ENCODE measurements at places on chromosomes 16 and 17.

DNA sequence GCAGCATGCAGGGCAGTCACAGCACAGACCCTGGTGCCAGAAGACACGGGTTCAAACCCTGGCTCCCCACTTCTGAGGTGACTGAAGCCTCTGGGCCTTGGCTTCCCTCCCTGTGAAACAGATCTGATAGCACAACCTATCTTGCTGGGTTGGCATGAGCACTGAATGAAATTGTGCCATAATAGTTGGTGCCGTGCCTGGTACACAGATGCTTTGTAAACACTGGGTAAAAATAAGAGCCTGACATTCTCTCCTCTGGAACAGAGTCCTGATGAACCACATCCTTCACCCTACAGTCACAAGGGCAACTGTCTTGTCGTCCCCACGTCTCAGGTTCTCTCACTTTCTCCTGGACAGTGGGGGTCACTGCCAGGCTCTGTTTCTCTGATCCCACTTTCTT lies 35.7 kb downstream of the NOS2 start:
- DNase-seq = no peak

GRCh38 chr17:59745040-59745439 lies 37.6 kb downstream of the VMP1 start:
- no peak for DNase-seq

- peak; percentile 38 for DNase-seq
Measured at GRCh38 chr17:9291912-9292560, 270.7 kb downstream of the NTN1 start.

GRCh38 chr16:3646348-3646920 lies 8.1 kb upstream of the DNASE1 start:
- DNase-seq = no peak

DNA sequence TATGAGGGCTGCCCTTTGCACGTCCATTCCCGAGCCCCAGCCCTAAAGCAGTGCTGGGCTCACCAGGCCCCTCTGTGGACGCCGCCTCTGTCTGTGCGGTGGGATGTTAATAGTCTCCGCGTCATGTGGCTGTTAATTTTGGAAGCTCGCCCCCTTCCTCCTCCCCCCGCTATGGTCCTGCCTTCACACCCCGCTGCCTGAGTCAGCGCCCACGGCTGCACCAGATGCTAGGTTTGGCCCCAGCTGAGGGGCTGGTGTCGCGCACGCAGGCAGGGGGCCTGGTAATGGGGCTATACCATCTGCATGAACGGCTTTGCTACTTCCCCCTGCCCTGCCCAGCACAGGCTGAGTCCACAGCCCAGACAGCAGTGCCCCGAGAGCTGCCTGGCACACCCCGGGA lies 4.1 kb upstream of the SSTR5 start:
- DNase-seq = no peak

DNA sequence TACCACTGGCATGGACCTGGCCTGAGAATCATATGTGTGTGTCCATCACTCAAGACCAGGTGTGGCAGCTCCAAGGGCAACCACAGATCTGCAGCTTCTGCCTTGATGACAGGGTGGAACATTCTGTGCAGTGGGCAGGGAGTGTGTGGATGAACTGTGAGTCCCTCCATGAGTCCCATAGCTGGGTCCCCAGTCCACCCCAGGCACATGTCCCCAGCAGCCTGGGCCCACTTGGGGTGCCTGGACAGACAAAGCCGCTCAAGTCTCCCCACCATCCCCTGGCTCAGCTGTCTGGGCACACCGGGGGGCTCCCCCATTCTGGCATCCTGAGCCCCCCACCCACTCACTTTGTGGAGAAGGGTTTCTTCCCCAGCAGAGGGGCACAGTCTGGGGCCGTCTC lies 4.6 kb upstream of the KRT16 start:
- no peak for DNase-seq

GRCh38 chr17:7131423-7131791 lies 16.8 kb upstream of the ASGR2 start:
- DNase-seq = no peak

- DNase-seq = no peak
Measured at GRCh38 chr17:2055292-2056205, 646 bp downstream of the HIC1 start.

GRCh38 chr16:53780051-53780450 lies 76.1 kb downstream of the FTO start:
- no peak for DNase-seq

DNA sequence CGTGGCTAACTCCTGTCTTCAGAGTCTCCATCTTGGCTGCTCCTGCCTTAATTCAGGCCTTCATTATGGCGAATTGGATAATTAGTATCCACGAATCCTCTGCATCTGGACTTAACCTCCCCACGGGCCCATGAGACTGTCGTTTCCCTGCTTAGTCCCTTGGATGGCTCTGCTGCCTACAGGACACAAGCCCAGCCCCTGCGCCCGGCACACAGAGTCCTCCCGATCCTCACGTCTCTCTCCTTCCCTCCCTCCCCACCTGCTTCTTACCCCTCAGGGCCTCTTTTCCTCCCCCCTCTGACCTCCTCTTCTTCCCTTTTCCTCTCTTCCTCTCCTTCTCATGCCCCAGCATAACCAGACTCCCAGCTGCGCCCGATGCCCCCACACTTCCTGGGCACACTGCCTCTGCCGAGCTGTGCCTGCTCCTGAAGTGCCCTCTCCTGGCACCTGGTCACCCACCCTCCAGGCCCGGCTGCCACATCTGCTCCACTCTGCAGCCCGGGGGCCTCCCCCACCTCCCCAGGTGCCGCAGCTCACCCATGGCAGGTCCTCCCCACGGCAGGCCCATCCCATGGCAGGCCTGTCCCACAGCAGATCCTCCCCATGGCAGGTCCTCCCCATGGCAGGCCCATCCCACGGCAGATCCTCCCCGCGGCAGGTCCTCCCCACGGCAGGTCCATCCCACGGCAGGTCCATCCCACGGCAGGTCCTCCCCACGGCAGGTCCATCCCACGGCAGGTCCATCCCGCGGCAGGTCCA lies 45.9 kb downstream of the RPH3AL start:
- no peak for DNase-seq

GRCh38 chr17:17108451-17109049 lies 66.3 kb downstream of the MPRIP start:
- DNase-seq = no peak

All from stimulated activated CD4-positive, alpha-beta T cell treated with anti-CD3 and anti-CD28 coated beads, Interleukin-1b, Interleukin-23, amount 100 ng/mL, for 24 hours (primary cell).